ENCODE measurements at places on chromosomes 16 and 17. TPM values are rescaled to one million over a fixed set of nuclear protein-coding genes. Genes with fewer than 3 reads are reported as not detected.

The SPATA22 gene
- not detected for total RNA-seq

The SYT17 gene
- total RNA-seq: 0.72 TPM

The AP1G1 gene
- 60.1 TPM for total RNA-seq

The KRT14 gene
- not detected for total RNA-seq

The MT4 gene
- total RNA-seq: not detected

The ST6GALNAC1 gene
- total RNA-seq: not detected

The SULT1A2 gene
- total RNA-seq: not detected

The APOBR gene
- total RNA-seq: not detected

The ARL16 gene
- 40.7 TPM for total RNA-seq

The TEX14 gene
- total RNA-seq: under 0.01 TPM

The ZFP3 gene
- 1.7 TPM for total RNA-seq

The ARHGAP23 gene
- total RNA-seq: 56.2 TPM

The ECI1 gene
- 25.7 TPM for total RNA-seq

The SLC13A2 gene
- not detected for total RNA-seq

The CPNE7 gene
- total RNA-seq: 16.1 TPM

The ASIC2 gene
- 0.09 TPM for total RNA-seq

The KRTAP2-1 gene
- total RNA-seq: not detected

The PIRT gene
- not detected for total RNA-seq

The SMIM5 gene
- not detected for total RNA-seq

The TEFM gene
- 8.7 TPM for total RNA-seq

The INTS2 gene
- 15.2 TPM for total RNA-seq

The BCAS3 gene
- 26.5 TPM for total RNA-seq

The RASL10B gene
- total RNA-seq: 0.19 TPM

The FNDC8 gene
- total RNA-seq: not detected

The GRIN2A gene
- under 0.01 TPM for total RNA-seq

All from endothelial cell of coronary artery (primary cell).